ENCODE measurements at places on chromosomes 2 and 18.

GRCh38 chr2:185807351-185807750 lies 68.7 kb downstream of the FSIP2 start:
- no peak for DNase-seq

DNA sequence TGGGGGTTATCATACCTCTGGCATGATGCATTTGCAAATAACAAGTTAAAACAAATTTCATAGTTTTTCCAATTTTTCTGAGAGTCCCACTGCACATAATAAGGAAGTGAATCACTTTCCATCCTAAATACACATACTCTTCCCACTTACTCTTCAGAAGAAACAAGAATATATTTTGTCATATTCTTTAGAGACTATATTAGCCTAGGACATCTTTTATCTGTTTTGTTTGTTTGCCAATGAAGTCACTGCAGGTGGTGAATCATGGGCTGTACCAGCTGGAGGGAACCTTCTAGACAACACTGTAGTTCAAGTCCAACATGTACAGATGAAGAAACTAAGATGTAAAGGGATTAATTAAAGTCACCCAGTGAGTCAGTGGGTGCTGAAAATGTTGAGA lies 116.8 kb downstream of the XIRP2 start:
- DNase-seq = no peak

GRCh38 chr2:47724221-47724981 lies 58.5 kb upstream of the MSH6 start:
- DNase-seq = no peak

- DNase-seq = no peak
These were observed 60.1 kb downstream of the ITGB6 start for GRCh38 chr2:160139991-160140390.

- DNase-seq = no peak
These were observed 11.3 kb downstream of the MEIS1 start for GRCh38 chr2:66445925-66446871.

DNA sequence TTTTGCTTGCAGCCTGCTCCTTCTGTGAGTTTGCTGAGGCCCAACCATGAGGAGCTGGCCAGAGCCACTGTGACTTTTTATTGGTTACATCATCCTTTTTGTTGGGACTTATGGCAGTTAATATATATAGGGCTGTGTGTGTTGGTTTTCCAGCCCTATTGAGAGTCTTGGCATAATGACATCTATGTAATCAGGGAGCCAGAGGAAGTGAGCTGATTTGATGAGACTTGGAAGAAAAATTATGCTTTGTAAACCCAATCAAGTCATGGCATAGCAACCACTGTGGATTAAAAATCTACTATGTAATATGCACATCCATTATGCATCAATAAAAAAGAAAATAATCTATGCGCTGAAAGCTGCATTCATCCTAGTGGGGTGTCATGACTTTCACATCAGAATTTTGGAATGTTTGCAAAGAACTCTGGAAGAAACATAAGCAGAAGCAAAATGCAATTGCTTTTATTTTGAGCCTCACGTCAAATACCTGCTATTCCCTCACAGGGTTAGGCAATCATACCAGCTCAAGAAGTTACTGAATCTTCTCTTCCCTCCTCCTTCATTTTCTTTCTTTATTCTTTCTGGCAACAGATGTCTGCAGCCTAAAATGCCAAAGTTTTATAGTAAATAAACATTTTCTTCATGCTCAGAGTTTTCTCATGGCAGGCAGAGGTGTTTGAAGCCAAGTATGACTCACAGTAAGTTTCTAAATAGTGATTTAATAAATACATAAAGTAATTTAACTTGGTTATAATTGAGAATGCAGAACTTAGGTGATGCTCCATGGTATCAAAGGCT lies 308.5 kb downstream of the KCNS3 start:
- no peak for DNase-seq

GRCh38 chr18:33733376-33733775 lies 155.4 kb downstream of the ASXL3 start:
- DNase-seq = no peak

GRCh38 chr2:16031058-16031847 lies 90.9 kb downstream of the MYCN start:
- DNase-seq = no peak

All from activated CD4-positive, alpha-beta T cell treated with anti-CD3 and anti-CD28 coated beads for 1 hour (primary cell).